ENCODE measurements at places on chromosomes 2 and 18.
A peak's percentile ranks its signal among the peaks of the same experiment; 100 is the strongest.

DNA sequence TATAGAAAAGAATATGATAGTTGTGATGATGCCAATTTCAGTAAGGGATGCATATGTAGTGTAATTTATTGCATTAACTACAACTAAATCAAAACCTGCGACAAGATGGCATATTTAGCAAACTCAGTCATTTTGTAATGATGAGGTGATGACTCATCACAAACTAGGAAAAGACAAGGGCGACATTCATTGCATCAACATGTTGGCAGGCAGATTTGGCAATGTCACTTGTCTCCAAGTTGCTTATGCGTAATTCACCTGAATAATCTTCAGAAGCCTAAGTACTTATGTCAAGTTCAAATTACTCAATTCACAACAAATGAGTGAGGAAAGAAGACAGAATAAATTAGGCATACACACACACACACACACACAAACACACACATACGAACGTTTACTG is 273.2 kb upstream of the RGPD4 start:
- DNase-seq, result no peak

- no peak for DNase-seq
Observed at GRCh38 chr2:234967870-234968208, 16.0 kb downstream of the SH3BP4 start.

GRCh38 chr2:182103526-182103925 is 117.9 kb downstream of the PPP1R1C start:
- DNase-seq, result no peak

DNA sequence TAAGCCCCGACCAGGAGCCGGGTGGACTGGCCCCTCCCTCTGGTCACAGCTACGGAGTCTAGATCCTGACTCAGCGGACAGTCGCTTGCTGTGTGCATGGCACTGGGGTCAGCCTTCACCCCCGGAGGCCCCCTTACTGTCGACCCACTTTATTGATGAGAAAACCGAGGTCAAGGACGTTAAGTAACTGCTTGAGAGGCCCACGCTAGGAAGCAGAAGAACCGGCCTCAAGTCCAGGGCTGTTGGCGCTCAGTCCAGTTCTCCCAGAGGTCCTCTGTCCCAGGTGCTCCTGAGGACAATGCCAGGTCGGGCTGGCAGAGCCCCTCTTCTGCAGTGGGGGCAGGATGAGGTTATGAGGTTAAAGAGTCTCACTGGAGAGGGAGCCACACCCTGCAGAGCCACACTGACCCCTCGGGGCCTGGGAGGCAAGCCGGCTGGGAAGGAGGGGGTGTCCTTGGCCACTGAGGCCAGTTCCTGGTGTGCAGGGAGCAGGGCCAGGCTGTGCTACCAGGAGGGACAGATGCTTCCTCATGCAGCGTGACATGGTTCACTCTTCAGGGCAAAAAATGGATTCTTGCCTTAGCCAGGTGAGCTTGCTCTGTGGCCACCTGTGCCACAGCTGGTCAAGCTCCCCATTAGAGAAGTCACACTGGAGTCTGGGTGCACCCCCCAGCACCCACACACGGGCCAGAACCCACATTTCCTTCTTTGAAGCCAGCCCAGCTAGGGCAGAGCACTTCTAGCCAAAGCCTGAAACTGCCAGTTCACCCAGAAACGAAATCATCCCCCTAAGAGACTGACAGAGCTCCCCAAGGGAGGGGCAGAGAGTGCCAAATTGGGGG is 47.3 kb upstream of the HPCAL1 start:
- no peak for DNase-seq

DNA sequence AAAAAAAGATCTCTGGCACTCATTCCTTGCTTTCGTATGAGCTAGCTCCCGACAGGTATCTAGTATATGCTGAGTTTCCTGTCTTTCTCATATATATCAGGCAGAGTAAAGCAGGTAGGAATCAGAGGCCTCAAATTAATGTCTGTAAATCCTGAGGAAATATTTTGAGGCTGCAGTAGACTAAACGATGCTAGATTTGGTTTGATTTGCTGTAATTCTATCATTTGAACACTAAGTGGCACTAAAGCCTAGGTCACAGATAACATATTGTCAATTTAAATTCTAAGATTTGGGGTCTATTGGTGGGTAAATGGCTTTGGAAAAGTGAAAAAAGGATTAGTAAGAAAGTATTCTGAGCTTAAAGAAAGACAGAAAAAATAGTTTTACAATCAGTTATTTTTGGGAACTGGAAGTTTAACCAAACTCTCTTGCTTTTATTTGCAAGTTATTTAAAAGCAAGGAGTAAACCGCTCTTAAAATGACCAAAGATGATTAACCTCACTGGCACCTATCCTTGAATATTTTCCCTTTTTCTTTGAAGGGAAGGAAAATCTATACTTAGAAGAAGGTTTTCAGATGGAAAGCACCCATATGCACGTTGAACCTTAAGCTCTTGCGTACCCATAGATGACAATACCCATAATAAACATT is 37.6 kb upstream of the SLC4A10 start:
- no peak for DNase-seq

- DNase-seq, result peak; percentile 94
Observed at GRCh38 chr2:219460424-219460926, 25.8 kb downstream of the SPEG start.

- DNase-seq, result peak; percentile 55
Observed at GRCh38 chr2:217064234-217065011, 204.6 kb upstream of the TNP1 start.

DNA sequence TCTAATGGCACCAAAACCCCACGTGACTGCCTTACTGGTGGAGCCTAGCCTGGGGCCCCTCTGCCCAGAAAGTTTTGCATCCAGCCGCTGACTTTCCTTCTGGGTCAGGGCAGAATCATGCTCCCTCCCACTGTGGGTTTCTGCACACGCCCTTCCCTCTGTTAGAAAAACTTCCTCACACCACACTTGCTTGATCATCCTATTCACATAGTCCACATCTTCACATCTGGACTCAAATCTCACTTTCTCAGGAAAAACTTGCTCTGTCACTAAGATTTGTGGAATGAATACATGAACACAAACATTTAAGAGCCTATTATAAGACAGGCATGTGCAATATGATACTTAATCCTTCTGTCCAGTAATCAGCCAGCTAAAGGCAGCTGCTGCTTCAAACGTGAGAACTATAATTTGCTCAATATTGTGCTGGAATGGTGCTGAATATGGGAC is 274.7 kb downstream of the RND3 start:
- no peak for DNase-seq

DNA sequence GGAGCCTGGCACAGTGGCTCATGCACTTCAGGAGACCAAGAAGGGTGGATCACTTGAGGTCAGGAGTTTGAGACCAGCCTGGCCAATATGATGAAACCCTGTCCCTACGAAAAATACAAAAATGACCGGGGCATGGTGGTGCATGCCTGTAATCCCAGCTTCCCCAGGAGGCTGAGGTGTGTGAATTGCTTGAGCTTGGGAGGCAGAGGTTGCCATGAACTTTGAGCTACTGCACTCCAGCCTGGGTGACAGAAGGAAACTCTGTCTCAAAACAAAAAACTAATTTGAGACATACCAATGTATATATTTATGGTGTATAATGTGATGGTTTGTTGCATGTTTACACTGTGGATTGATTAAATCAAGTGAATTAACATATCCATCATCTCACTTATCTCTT is 21.8 kb upstream of the ZNF512 start:
- no peak for DNase-seq

DNA sequence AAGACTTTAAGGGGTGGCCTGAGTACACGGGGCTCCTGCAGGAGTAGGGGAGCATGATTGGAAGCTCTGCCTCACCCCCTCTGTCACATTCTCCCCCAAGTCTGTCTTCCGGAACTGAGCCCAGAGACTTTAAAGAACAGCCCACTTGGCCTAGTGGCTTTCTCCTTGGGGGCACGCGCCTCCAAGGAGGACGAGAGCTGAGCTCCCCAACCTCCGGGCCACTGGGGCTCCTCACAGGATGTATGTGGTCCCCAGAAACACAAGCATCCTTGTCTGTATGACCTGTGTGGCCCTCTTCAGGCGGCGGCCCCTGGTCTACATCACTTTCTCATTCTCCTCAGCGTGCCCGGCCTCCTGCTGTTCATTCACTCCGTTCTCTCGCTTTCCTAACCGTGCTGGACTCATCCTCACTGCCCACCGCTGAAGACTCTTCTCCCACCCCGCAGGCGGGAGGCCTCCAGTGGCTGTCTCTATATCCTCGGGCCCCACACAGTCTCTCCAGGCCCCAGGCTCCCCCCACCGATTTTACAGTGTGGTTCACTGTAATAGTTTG is 23.7 kb downstream of the KCNF1 start:
- no peak for DNase-seq

GRCh38 chr2:197908156-197908555 is 103.8 kb downstream of the PLCL1 start:
- no peak for DNase-seq

GRCh38 chr2:136055929-136056688 is 61.8 kb downstream of the CXCR4 start:
- no peak for DNase-seq

GRCh38 chr18:21270453-21270852 is 28.4 kb downstream of the GREB1L start:
- DNase-seq, result no peak

- no peak for DNase-seq
Observed at GRCh38 chr18:69265656-69266055, 135.0 kb upstream of the DOK6 start.

GRCh38 chr2:107336526-107336925 is 450.6 kb upstream of the ST6GAL2 start:
- no peak for DNase-seq

- DNase-seq, result no peak
Observed at GRCh38 chr2:207135340-207135739, 30.4 kb downstream of the KLF7 start.

- no peak for DNase-seq
Observed at GRCh38 chr18:3500016-3500415, 50.0 kb downstream of the TGIF1 start.

- DNase-seq, result no peak
Observed at GRCh38 chr2:135664623-135665068, 77.0 kb upstream of the UBXN4 start.

GRCh38 chr18:36608107-36608506 is 220.7 kb downstream of the TPGS2 start:
- DNase-seq, result no peak

GRCh38 chr2:142926445-142926844 is 49.0 kb downstream of the KYNU start:
- DNase-seq, result no peak

DNA sequence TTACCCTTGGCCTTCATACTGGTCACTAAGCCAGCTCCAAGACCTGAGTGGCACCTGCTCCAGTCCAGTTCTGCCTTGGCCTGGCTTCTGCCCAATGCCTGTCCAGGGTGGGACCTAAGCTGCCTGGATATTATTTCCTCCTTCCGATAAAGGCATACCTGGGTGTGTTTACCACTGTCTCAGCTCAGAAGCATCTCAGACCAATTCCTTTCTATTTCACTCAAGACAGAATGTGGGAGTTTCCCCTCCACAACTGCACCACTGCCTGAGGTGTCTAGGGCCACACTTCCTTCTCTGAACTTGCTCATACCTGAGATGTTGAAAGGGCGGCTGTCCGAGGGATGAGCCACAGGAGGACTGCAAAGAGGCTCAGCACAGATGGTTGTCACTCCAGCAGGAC is 18.4 kb upstream of the CAB39 start:
- no peak for DNase-seq

DNA sequence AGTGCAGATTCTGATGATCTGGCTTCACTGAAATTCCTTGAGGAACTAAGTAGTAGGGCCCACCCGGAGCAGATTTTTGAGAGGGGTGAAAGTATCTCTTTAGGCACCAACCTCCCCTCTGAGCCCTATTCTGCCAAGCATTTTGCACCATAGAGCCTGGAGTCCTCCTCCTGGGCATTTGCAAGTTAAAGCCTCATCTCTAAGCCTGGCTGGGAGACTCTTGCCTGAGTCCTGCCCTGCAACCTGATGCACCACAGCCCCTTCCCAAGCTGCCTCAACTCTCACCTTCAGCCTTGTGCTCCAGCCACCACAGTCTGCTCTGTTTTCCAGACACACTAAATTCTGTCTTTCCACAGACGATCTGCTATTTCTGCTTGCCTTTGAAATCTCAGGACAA is 79.6 kb upstream of the PKDCC start:
- DNase-seq, result no peak

DNA sequence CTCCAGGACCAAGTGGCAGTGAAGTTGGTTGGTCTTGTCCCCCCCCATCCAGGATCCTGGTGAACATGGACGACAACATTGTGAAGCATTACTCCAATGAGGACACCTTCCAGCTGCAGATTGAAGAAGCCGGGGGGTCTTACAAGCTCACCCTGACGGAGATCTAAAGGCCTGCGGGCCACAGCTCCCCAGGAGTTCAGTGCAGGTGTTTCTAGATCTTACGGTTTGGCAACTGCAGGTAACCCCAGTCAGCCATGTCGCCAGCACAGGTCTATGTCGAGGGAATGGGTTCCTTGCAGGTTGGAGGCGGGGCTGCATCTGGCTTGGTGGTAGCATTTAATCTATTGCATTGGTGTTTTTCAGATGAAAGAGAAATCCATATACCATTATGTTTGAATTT is 42.8 kb upstream of the KLF11 start:
- DNase-seq, result no peak

DNA sequence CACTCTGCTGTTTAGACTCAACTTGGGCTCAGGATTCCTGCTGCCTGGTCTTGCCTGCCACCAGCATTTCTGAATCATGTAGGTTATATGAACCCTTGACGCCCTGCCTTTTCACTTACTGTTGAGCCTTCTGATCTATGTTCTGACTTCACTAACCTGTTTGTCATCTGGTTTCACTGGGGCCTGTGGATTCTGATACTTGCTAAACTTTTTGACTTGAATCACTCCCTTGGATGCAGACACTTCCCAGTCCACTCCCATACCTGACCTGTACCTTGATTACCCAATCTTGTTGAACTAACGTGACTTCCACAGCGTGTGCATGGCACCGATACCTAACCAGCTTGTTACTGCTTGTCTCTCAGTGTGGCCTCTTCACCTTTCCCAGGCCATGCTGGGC is 35.6 kb upstream of the SPAG16 start:
- no peak for DNase-seq

- DNase-seq, result no peak
Observed at GRCh38 chr2:88874063-88874657, 182.7 kb downstream of the RPIA start.

DNA sequence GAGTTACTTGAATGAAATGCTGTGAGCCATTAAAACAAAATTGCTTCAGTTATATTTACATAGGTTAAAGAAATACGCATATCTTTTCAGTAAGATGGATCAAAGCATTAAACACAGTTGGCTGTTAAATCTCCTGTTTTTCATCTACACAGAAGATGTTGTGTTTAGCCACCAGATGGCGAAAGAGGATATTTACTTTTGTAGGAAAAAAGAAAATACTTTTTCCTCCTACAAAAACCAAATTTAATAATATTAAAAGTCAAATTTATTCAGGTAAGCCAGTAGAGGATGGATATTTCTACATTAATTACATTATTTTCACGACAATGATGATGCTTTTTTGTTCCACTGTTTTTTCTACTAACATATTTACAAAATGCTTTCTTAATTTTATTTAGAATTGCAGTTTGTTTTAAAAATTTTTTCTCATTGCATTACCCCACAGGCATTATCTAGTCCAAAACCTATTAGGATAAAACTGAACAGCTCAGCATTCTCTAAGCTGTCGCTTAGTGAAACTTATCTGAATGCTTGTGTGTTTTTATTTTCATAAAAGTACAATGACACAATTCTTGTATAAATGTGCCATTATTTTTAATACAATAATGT is 173.7 kb downstream of the ASXL3 start:
- no peak for DNase-seq
